Central memory CD4-positive, alpha-beta T cell (primary cell): ENCODE measurements at places on chromosomes 7 and 10.

DNA sequence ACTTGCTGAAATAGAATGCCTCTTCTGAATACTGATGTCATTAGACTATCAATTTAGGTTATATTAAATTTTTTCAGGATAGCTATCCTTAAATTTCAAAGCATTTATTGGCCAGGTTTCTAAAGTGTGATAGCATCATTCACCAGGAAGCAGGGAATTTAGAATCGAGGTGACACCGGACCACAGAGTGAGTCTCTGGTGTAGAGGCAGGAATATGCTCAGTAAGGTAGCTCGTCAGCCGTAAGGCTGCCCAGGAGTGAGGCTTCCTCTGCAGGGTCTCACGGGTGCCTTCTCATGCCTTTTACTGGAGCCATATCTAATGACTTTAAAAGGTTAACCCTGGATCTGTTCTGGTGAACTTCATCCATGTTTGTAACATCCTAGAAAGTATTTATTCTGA, 170.8 kb upstream of the KLF14 start:
- no peak for DNase-seq

DNA sequence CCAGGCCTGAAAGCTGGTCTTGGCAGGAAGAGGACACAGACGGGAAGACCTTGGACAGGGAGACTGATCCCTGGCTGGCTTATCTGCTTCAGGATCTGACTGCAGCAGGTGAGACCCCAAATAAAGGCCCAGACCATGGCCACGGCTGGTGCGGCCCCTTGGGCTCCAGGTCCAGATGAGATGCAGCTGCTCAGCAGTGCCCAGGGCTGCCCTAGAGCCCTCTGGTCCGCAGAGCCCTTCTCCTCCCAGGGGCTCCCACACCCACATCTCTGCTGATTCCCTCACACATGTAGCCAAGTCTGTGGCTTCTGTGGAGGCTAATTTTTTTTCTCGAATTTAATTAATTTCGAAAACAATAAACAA, 46.3 kb downstream of the VIPR2 start:
- no peak for DNase-seq

- no peak for DNase-seq
Measured at GRCh38 chr7:40808378-40808942, 673.7 kb downstream of the SUGCT start.

GRCh38 chr10:103576862-103577261, 83.4 kb downstream of the NEURL1 start:
- DNase-seq = no peak

GRCh38 chr7:158975526-158976467, 119.4 kb downstream of the DYNC2I1 start:
- no peak for DNase-seq

DNA sequence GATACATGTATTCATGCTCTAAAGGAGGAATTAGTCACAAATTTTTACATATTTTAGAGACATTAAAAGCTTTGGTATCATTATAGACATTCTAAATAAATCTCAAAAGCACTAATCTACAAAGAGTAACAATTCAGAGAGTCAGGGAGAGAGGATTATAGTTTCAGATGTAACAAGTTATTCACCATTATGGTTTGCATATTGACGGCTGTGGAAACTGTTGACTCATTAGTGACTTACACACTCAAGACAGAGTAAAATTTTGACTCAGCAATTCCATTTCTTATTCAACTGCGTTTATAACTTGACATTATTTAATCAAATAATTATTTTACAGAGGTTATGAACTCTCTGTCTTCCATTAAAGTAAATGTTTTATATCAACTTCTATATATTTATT, 95.4 kb upstream of the SEMA3C start:
- DNase-seq = no peak

DNA sequence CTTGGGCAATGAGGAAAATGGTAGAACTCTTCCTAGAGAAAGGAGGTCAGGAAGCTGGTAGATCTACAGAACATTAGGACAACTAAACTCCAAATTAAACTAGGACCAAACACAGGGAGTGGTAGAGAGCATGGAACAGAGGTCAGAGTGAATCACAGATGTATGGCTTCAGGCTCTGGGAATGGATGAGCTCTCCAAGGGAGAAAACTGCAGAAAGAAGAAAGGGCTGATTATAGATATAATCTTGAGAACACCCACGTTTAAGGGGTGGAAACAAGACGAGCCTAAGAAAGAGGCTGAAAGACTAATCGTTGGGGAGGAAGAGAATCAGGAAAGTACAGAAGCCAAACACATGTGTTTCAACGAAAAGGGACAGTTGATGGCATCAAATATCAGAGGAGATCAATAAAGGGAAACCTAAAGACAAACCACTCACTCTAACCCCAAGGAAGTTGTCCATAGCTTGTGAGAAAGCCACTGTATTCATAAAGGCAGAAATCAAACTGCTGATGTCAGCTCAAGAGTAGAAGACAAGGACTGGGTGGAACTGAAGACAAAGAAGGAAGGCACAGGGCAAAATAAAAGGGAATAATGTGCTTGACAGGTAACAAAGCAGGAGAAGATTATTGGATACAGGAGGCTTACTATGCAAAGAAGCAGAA, 41.4 kb downstream of the NUDCD3 start:
- DNase-seq = no peak

DNA sequence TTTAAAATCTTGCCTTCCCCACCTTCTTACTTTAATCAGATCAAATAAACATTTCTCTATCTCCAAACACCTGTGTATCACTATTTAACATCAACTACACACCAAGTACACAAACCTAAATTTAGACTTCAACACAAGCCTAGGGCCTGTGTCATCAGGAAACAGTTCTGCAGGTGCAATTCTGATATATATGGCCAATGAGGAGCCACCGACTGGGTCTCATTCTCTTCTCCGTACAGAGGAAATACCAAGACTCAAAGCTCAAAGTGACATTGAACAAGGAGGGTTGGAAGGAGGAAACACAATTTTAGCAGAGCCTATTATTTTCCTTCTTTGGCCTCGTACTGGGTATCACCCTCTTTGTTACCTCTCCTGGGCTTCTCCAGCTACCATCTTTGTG, 152.6 kb upstream of the PRR15 start:
- DNase-seq = no peak

GRCh38 chr7:158028971-158029370, 558.7 kb downstream of the PTPRN2 start:
- DNase-seq = no peak

DNA sequence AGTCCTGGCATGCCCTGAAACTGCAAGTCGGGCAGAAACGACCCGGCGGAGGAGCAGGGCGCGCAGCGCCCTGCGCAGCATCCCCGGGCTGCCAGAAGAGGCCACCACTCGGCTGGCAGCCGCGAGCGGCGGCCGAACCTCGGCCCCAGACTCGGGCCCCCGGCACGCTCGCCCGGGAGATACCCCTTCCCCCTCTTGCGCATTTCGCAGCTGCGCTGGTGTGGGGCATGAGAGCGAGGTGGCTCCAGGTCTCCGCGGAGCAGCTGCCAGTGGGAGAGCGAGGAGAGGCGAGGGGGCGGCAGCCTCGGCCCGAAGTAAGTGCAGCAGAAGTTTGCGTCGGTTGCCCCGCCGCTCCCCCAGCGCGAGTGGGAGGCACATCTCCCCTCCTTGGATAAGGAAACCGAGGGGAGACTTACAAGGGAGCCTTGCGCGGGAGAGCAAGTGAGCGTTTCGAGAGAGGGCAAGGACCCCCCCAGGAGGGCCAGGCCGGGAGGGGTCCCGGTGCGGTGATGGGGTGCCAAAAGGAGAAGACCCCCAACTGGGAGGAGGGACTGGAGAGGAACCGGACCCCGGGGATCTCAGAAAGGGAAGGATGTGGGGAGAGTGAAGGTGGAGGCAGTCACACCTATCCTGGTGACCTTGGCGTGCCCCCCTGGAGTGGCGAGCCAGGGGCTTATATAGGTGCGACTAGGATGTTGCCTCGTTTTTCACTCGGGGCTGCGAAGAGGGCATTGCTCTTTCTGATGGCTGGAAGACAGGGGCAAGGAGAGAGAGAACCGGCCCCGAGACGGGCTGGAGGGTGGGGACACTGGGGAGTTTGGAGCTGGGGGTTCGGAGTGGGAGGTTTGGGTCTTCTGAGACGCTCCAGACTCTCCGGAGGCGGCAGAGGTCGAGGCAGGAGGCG, 256.3 kb downstream of the OTUD1 start:
- no peak for DNase-seq

- DNase-seq = no peak
Measured at GRCh38 chr7:33964417-33965182, 59.3 kb downstream of the BMPER start.

- no peak for DNase-seq
Measured at GRCh38 chr10:80137920-80138319, 5.4 kb downstream of the PLAC9 start.

DNA sequence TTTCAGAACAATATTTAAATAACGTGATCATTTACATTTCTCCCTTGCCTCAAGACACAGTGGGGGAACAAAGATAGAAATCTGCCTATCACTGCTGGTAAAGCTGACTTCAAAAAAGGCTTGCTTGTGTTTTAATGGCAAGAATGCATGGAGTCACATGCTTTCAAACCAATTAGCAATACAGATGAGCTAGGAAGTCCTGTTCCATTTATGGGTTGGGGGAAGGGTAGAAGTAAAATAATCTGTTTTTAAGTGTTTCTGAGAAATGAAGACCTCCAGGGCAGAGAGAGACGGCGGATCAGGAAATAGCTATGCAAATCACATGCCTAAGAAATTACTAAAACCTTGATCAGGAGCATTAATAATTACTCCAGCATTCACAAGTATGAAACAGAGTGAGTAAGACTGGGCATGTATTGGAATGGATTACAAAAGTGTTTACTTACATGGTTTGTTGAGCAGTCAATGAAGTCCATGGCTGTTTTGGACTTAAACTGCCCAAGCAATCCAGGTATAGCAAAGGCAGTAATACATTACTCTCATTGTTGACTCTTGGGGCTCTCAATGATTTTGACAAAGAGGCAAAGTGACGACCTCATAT, 142.0 kb downstream of the ARID5B start:
- DNase-seq = no peak

GRCh38 chr10:24219963-24220362, 11.0 kb downstream of the KIAA1217 start:
- DNase-seq = no peak

- DNase-seq = no peak
Measured at GRCh38 chr10:15123749-15124184, 26.6 kb downstream of the RPP38 start.

GRCh38 chr7:80876894-80877414, 41.9 kb downstream of the SEMA3C start:
- DNase-seq = no peak

DNA sequence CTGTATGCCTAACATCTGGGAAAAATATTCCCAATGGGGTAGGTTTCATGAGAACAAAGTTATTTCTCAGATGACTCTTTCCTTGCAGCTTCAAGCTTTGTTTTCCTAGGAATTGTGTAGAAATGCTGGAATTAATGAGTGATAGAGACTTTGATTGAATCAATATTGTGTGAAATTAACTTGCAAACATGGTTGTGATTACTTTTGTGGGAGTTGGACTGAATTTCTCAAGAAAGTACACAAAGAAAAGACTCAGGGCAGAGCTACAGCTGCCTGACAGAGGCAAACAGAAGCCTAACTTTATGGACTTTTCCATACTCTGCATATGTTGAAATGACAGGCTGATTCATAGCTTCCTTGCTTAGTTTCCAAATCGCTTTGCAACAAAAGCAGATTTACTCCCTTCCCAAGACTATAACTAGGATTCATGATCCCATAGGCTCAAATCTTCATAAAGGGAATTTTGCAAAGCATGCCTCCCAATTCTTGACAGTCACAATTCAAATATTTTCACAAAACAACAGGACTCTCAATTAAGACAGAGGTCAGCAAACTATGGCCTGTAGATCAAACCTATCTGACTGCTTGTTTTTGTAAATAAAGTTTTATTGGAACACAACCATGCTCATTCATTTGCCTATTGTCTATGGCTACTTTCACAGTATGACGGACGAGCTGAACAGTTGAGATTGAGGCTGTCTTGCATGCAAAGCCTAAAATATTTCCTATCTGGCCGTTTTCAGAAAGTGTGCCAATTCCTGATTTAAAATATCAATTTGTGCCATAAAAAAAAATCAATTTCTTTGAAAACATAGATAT, 27.6 kb downstream of the NRP1 start:
- DNase-seq = no peak

DNA sequence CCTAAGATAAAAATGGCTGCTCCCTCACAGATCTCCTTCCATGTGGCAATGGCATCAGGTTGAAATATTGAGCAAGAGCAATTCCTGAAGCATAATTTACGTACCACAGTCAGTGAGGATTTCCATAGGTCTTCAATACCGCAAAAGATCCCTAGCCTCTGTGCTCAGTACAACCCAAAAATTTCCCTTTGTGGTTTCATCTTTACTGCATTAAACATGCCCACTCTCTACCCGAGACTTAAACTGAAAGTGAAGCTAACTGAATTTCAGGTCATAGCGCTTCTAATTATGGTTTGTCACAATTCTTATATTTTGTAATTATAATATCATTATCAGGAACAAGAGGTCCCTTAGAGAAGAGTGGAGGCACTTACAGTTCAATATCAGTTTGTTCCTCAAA, 1071.1 kb downstream of the XPNPEP1 start:
- no peak for DNase-seq

- no peak for DNase-seq
Measured at GRCh38 chr7:155995183-155995612, 182.9 kb upstream of the SHH start.

DNA sequence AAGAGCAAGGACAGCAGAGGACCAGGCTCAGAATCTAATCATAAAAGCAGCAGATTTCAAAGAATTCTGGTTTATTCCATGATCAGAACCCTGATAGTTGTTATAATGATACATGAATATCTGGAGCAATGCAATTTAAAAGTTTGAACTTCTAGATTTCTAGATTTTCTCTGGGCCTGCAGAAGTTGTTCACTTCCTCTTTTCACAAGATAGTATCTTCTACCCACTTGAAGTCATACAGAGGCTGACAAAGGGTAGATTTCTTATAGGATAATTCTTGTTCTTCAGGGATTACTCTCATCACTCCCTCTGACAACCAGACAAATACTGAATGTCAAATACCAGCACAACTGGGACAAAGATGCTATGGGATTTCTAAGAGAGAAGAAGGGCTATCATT, 320.0 kb upstream of the ETV1 start:
- no peak for DNase-seq
